NCI-H510A treated with DMSO at 0.1 percent for 48 hours (cell line): ENCODE measurements at places on chromosomes 11 and 22.

GRCh38 chr11:45625611-45626010 lies 39.8 kb downstream of the CHST1 start:
- DNase-seq, result no peak

- DNase-seq, result no peak
Measured at GRCh38 chr22:27405672-27406388, 395.7 kb downstream of the MN1 start.

GRCh38 chr11:41499429-41499828 lies 40.0 kb upstream of the LRRC4C start:
- DNase-seq, result no peak

DNA sequence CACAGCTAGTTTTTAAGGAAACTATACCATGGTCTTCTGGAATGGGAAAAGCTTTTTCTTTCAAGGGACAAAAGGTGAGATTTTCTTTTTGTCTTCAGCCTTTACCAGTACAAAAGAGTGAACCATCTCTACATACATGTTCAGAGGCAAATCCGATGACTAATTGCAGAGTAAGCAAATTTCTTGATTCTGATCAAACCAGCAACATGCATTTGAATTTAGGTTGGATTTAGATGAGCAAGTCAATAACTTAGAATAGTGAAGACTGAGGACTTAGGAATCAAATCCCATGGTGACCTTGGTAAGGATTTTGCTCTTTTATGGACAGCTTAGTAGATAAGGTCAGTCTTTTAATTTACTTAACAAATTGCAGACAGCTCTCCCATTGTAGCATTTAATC lies 65.9 kb upstream of the BLID start:
- DNase-seq, result no peak

DNA sequence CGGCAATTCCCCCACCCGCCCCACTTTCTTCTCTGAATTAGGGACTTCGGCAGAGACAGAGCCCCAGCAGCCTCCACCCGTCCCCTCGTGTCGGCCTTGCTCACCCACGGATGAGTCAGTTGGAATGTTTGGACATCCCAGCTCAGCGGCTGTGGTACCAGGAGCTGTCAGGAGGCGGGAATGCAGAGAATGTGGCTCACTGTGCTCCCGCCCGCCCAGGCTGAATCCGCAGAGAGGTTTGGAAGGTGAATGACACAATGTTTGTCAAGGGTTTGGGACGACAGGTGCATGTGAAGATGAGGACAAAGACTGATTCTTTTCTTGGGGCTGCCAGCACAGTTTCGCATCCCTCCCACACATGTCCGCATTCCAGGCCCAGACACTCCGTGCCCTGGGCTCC lies 39.6 kb downstream of the LIF start:
- DNase-seq, result no peak

DNA sequence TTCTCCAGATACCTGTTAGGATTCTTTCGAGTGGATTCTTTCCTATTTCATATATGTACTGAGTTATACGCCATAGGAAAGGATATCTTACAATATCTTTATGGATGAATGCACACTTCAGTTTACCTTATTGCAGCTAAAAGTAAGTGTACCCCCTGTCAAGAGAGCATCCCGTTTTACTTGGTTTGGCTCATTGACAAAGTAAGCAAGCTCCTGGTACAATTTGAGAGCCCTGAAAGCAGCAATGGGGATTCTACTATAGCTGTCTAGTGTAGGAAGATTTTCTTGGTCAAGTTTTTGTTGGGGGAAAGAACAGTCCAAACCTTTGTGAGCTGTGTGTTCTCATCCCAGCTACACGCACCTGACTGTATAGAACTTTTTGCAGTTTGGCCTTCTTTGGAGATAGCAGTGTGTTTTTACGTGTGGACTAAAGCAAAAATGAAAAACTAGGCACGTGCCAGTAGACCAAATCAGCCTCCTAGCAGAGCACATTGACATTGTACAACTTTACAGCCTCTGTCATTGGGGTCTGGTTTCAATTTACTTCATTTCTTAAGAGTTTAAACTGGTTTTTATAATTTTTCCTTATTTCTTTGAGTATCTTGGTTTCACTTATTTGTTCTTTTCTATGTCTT lies 44.0 kb downstream of the PPP6R3 start:
- peak; percentile 21 for DNase-seq

- no peak for DNase-seq
Measured at GRCh38 chr11:126546191-126546590, 190.7 kb downstream of the ST3GAL4 start.

DNA sequence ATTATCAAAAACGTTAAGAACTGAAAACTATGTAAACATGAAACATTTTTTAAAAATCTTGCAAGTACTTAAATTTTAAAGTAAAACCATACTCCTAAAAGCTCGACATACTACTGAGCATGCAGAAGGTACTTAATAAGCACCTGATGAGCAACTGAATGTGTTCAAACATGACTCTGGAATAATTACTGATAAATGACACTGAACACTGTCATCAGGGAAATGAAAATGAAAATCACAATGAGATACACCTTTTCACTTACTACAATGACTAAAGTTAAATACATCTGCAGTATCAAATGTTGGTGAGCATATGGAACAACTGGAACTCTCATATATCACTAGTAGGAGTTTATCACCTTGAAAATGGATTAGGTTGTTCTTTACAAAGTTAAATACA lies 65.2 kb downstream of the PICALM start:
- no peak for DNase-seq
